Retinal pigment epithelial cell (primary cell): ENCODE measurements at places on chromosomes 2 and 18.

DNA sequence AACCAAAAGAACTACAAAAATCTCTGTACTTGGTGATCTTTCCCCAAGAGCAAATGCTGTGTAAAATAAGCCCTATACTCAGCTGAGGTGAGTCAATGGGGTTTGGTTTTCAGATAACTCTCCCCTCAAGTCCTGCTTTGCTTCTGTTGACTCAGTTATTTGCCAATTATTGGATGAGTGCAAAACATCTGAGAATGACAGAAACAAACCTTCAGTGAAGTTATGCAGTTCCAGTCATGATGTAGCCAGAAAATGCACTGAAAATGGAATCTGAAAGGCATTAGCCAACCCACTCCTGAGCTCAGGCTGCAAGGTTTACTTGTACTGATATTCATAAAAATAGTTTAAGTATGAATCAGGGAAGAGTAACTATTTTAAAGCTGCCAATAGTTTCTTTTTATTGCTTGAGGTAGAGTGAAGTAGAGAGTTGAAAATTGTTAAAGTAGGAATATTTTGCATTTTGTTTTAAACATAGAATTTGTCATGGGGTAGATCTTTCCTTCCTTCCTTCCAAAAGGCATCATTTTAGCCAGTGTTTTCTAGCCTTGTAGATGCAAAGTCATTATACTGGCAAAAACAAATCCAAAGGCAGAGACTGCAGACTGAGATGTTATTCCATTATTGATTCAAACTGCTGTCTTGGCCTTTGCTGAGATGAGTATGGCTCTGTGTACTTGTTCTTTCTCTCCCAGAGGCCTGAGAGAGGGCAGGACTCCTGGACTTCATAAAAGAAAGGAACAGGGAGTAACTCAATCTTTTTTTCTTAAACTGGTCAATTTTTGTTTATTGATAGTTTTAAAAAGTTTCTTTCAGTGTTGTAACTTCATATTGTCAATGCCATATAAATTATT, 215.3 kb downstream of the RND3 start:
- DNase-seq = no peak

- DNase-seq = no peak
Measured at GRCh38 chr2:119657466-119658145, 21.4 kb upstream of the TMEM177 start.

- no peak for DNase-seq
Measured at GRCh38 chr2:24725956-24726355, 67.2 kb downstream of the PTRHD1 start.

- no peak for DNase-seq
Measured at GRCh38 chr2:123916051-123916450, 109.0 kb upstream of the CNTNAP5 start.

DNA sequence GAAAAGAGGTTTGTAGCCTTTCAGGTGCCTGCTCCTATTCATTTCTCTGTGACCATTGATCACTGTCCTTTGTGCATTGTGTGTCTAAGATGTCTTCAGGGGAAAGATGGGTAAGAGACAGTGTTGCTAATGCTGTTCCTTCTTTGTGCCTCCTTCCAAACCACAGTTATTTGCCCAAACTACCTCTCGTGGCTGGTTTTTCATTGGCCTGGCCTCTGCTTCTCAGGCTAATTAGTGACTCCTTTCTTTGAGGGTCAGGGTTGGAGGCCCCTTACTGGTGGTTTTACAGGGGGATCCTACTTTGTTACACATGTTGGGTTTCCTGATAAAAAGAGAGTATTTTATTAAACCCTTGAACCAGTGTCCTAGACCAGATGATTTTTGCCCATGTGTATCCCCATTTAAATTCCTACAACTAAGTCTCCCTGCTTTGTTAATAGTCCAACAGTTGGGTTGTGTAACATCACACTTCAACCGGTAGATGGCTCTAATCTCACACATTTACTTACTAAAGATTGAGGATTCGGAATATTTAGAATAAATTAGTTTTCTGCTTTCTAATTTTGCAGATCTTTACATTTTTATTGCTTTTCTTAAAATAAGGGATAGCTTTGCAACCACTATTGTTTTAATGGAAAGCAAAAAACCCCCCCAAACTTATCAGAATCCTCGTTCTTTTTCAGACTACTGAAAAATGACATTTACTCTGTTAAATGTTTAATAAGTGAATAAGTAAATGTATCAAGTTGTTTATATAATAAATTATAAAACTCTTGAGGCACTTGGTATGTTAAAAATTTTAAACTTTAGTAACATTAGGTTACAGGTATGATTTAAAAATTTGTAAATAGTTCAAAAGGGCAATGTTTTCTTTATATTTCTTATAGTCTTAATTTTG, 2.4 kb downstream of the MARS2 start:
- no peak for DNase-seq

GRCh38 chr2:85134896-85135659, 1.9 kb downstream of the TCF7L1 start:
- no peak for DNase-seq

DNA sequence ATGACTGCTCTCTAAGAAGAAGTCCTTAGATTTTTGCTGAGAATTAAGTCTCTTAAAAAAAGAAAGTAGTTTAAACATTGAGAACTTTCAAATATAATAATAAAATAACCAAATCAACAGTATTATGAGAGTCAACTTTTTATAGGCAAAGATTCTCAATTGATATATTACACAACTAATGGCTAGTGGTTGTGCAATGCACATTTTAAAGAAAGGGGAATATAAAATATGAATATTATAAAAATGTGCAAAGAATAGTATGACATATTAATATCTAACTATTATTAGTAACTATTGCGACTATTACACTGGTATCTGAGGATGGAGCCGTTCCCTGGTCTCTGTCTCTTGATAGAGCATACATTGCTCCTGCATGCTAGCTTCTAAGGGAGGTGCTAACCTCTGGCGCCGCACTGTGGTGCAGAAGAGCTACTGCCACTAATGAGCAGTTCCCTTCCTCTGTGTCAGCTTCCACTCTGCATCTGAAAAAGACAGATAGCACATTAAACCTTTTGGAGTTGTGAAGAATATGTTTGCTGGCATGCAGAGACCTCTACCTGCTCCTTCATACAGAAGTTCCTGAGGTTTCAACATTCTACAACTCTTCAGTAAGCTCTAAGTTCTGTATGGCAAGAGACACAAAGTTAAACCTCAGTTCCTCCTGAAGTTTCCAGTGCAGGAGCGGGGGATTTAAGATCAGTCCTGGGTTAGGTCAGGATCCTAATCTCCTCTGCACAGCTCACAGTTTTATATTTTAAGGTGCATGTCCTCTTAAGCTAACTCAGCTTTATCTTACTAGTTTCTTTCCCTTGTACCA, 3.5 kb upstream of the SLC9A2 start:
- DNase-seq = peak; percentile 11

DNA sequence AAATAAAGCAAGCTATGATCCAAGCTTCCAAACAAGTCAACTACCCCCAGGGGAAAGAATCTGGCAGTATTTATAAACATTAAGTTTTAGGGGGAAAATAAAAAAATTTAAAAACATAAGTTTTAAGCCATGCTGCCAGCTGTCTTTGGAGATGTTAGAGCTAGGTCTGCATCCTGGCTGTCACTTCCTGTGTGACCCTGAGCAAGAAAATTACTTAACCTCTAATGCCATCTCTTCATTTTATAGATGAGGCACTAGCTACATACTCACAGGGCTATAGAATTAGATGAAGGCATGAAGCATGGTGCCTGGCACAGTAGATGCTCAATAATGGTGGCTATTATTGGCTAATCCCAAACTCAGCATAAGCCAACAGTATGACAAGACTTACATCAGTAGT, 28.1 kb downstream of the STARD7 start:
- DNase-seq = no peak

DNA sequence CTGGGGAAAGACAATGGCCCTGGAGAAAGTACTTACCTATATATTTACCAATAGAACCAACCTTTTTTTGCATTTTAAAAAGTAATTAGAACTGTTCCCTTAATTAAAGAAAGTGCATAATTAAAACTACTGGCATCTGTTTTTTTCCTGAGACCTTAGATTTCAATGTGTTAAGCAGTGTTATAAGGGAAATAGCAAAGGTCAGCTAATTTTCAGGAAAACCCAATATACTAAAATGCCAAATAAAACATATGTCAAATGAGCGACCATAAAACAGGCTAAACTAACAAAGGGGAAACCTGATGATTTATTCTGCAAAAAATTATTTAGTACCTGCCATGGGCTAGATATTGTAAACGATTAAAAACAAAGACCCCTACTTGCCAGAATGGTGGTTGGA, 223.9 kb upstream of the SESTD1 start:
- DNase-seq = no peak

DNA sequence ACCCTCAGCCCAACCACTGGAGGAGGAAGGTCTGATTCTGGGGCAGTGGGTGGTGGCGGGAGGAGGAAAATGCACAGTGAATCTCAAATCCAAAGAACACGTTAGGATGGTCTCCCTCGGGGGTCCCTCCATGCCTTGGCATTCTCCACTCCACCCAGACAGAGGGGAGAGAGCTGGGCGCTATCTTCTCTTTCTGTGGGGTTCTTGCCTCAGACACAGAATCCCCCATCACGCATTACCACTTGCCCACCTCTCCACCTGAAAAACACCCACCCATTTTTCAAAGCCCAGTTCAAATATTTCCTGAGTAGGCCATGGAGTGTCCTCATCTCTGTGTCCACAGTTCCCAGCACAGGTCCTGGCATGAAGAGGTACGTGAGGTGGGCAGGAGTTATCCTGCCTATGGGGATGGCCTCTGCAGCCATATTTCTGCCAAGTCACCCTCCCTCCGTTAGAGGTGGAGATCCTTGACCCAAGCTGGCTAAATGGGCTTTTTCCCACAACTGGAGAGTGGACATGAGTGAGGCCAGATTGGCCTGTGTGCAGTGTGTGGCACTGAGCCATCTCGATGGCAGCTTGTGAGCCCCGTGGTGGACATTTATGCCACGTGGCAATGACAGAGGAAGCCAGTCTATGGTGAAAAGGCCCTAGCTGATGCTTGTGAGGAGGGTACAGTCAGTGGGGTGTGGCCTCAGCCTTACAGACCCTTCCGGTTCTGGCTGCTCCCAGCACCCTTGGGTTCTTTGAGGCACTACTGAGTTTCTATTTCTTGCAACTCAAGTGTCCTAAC, 9.5 kb upstream of the TEX261 start:
- no peak for DNase-seq

GRCh38 chr18:28267276-28267675, 90.3 kb upstream of the CDH2 start:
- no peak for DNase-seq

- DNase-seq = no peak
Measured at GRCh38 chr18:30352551-30353168, 689.9 kb downstream of the DSC3 start.

DNA sequence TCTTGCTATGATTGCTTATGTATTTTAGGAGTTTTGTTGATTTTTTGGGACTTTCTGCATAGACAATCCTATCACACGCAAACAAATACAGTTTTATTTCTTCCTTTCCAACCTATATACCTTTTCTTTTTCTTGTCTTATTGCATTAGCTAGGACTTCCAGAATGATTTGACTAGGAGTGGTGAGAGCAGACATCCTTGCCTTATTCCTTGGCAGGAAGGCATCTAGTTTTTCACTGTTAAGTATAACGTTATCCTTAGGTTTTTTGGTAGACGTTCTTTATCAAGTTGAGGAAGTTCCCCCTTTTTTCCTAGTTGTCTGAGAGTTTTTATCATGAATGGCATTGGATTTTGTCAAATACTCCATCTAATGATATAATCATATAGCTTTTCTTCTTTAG, 25.8 kb downstream of the EHBP1 start:
- no peak for DNase-seq

- no peak for DNase-seq
Measured at GRCh38 chr18:45073556-45073955, 392.9 kb downstream of the SETBP1 start.
